NCI-H460 (cell line): ENCODE measurements at places on chromosomes 12 and 14. TPM values are rescaled to one million over a fixed set of nuclear protein-coding genes. Genes with fewer than 3 reads are reported as not detected.
A peak's percentile ranks its signal among the peaks of the same experiment; 100 is the strongest.

ZDHHC22 gene
- total RNA-seq: not detected in 2 replicates

MORN3 gene
- 0.12 and 0.15 TPM in 2 replicates for total RNA-seq

- DNase-seq: no peak
These were observed 818.9 kb downstream of the TMTC2 start for GRCh38 chr12:83505586-83505985.

- peak; percentile 67 for DNase-seq
These were observed 11.2 kb downstream of the ESRRB start for GRCh38 chr14:76386944-76387782.

DNA sequence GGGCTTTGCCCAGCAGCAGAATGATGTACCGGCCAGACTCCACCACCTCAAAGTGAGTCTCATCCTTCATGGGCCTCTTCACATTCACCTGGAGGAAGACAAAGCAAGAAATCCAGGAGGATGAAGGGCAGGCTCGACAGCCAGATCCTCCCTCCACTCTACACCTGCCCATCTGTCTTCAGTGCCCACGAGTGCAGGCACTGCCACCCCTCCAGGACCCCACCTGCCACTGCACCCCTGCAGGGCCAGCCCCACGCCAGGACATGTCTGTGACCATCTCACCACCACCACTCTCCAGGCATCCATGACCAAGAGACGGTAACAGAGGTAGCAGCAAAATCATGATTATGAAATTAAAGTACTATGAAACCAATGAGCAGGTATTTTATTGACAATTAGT, 84.3 kb upstream of the ANO2 start:
- DNase-seq: no peak

DNA sequence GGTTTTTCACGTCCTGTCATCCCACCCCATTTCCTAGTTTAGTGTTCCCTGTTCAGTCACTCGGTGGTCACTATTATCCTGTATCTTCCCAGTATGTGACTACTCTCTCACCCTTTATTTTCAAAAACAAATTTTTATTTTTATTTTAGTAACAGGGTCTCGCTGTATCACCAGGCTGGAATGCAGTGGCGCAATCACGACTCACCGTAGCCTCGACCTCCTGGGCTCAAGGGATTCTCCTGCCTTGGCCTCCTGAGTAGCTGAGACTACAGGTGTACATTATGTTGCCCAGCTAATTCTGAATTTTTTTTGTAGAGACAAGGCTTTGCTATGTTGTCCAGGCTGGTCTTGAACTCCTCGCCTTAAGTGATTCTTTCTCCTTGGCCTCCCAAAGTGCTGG, 20.1 kb upstream of the PRICKLE1 start:
- no peak for DNase-seq

DNA sequence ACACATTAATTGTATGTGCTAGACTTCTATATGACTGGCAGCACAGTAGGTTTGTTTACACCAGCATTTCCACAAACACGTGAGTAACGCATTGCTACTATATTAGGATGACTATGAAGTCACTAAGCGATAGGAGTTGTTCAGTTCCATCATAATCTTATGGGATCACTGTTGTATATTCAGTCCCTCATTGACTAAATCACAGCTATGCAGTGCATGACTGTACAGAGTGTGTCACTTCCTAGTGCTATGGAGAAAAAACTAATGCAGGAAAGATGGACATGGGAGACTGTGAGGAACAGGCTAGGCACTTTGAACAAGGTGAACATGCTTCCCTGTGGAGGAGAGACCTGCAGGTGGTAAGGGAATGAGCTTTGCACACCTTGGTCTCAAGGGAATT, 259.8 kb downstream of the NUAK1 start:
- DNase-seq: no peak

- no peak for DNase-seq
These were observed 111.9 kb upstream of the CPM start for GRCh38 chr12:69044887-69045286.

- no peak for DNase-seq
These were observed 73.2 kb downstream of the TTC6 start for GRCh38 chr14:37668646-37669045.

DNA sequence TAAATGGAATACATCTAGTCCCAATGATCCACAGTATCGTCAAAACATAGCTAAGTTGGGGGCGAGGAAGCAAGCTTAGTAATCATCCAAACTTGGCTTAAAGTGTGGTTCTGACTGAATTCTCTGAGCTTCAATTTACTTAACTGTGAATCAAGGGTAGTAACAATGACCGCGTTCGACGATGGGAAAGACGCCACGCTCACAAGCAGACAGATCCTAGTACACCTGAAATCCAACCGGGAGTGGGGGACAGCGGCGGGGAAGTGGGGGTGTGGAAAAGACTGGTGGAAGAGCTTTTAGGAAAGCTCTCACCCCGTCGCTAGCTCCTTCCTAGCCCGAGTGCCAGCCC, 433 bp downstream of the COX16 start:
- no peak for DNase-seq

DNA sequence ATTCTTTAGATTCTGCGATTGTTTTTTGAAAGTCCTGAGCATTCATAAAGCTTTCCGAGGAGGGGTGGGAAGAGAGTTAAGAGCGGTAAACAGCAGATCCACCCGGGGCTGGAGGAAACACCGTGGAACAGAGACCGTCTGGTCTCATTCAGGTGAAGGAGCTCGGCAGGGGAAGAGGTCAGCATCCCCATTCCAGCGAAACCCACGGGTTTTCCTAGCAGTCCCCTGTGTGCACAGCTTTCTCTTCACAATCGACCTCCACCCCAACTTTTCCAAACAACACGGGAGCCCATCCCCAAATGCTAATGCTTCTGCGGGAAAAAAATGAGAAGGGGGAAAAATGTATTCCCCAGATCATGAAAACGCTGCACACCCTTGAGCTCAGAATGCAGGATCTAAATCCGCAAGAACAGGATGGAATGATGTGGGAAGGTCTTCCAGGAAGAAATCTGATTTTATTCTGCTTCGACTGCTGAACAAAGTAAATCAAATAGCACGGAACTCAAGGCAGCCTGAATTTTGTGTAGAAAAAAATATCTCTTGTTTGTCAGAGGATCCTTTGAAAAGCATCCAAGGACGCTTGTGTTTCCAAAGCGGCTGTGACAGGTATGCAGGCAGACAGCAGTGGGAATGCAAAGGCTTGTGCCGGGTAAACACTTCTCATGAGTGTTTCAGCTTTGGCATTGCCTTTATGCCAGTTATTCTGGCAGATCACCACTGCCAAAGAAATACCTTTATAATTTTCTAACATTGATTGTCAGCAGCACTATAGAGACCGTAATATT, 128.8 kb downstream of the NDUFA12 start:
- no peak for DNase-seq

DNA sequence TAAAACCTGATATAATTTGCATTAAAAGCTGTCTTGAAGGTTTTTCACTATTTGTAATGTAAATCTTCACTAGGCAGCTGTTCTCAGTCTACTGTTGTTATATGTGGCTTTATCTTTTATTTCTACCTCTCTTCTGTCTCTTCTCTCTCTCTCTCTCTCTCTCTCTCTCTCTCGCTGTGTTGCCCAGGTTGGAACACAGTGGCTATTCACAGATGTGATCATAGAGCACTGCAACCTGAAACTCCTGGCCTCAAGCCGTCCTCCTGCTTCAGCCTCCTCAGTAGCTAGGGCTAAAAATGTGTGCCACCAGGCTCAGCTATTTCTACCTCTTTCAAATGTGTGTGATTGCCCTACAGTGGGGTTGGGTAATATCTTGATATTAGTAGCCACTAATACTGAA, 21.1 kb downstream of the FUT8 start:
- no peak for DNase-seq

DNA sequence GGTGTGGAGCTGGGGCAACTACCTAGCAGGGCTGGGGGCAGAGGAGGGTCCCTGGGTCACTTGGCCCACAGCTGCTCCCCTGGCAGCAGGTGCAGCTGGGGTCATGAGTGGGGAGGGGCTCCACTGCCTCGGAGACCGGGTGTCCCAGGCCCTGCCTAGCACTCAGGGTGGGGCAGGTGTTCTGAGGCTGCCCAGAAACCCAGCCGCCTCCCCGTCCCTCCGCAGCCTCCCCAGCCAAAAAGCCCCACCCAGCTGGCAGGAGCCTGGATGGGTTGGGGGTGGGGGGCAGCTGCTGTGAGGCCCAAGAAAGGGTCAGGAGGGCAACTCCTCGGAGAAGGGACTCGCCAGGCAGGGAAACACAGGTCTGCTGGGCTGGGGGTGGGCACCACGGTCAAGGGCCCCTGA, 11.2 kb downstream of the AHNAK2 start:
- no peak for DNase-seq

DNA sequence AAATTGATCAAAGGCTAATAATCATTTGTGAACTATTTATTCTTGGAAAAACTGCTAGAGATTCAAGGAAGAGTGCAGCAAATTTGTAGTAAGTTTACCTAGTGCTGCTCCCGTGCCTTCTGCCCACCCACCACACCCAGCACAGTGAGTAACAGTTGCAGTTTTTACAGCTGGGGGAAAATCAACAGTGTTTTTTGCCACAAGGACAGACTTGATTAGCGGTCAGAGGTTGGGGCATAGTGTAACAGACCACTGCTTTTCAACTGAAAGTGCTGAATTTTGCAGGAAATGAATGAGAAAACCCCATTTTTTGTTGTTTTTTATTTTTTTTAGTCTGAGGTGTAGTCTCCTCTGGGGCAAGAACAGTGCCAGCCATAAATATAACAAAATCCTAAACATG, 7.5 kb upstream of the KLRK1 start:
- DNase-seq: no peak
